ENCODE measurements at places on chromosomes 3 and 15.
A peak's percentile ranks its signal among the peaks of the same experiment; 100 is the strongest.

GRCh38 chr3:167078070-167078622, 302.0 kb downstream of the ZBBX start:
- DNase-seq: no peak

GRCh38 chr3:192812743-192813383, 85.5 kb upstream of the FGF12 start:
- DNase-seq: no peak

- no peak for DNase-seq
These were observed 27.6 kb downstream of the GNB5 start for GRCh38 chr15:52163321-52164190.

DNA sequence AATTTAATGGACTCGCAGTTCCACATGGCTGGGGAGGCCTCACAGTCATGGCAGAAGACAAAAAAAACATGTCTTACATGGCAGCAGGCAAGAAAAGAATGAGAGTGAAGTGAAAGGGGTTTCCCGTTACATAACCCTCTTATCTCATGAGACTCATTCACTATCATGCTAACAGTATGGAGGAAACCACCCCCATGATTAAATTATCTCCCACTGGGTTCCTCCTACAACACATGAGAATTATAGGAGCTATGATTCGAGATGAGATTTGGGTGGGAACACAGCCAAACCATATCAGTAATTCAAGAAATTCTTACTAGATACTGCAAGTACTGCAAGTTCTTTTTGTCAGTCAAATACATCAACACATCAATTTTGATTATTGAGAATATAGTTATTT, 311.4 kb upstream of the SLITRK3 start:
- DNase-seq: no peak

GRCh38 chr15:101120987-101121386, 130.9 kb downstream of the CHSY1 start:
- DNase-seq: no peak

DNA sequence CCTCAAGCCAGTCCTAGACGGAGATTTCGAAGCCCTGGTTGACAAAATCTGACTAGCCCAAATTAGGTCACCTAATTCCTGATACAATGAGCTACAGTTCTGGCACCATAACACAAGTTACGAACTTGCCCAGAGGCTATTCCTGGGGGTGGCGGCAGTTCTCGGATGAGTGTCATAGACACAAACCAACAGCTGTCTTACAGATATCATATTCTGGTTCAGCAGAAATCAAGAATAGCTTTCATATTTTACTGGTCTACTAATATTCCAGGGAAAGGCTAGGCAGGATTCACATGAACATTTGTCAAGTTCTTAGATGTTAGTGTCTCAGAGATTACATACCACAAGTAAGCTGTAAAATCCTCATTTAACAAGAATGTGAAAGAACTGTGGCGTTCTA, 8.8 kb downstream of the ANAPC13 start:
- no peak for DNase-seq

DNA sequence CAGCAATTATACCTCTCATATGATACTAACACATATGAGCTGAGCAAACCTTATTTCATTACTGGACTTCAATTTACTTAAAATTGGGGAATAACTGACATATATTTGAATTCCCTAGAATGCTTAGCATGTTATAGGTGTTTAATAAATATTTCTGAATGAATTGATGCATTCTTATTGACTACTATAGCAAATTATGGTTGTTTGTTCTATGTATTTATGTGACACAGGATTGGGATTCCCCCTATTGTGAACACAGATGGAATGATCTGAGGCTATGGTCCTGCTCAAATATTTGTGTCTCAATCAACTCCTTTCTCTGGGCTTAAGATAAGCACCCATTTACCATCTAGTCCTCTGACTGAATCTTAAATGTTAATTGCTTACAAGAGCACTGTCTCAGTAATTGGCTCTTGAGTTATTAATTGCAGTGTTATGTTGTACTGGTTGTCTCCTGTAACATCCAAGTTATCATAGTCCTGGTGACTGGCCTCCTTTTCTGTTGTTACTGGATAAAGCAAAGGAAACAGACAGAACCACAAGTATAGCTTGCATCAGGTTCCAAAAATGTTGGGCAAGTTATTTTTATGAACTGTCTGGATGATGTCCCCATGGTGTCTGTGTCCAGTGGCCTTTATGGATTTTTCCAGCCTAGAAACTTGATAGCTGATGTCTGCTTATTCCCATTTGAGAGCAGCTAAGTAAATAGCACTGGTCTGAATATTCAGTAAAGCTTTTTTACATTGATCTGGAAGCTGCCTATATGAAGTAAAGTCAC, 2.3 kb upstream of the UACA start:
- no peak for DNase-seq

GRCh38 chr3:152299249-152299976, 30.7 kb downstream of the MBNL1 start:
- DNase-seq: no peak

GRCh38 chr3:186719945-186720739, 3.0 kb downstream of the KNG1 start:
- DNase-seq: no peak

GRCh38 chr15:45110256-45110820, 3.6 kb downstream of the DUOX2 start:
- DNase-seq: no peak

DNA sequence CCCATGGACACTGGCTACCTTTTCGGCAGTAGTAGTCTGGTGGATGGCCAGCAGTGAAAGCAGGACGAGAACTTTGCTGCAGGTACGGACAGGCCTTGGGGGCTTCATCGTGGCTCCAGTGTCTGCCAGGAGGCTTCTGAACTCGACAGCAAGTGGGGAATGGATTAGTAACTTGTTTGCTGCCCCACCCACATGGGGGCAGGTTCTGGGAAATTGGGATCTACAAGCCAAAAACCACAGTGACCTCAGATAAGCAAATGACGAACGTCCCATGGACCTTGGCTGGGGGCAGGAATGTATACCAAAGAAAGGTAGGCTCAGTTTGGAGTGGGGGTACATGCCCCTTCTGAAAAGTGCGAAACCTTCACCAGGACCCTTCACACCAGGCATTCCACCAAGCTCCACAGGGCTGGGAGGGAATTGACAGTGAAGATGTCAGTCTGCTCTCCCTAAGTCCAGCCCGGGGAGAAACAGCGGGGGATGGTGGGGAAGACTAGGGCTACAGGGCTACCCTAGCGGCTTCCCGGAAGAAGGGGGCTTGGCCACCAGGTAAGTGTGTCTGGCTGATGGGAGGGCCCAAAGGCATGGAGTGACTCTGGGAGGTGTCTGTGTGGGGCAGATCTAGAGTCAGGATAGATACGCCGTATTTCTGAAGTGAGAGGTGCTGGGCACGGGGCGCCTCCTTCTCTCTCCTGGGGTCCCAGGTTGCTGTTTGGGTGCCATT, at the start of gene ITIH4:
Gene ITIH4 (minus strand): TSS at position 138 of the 724 bp plus-strand sequence. CDS start 30 bp downstream, at position 108.
- DNase-seq: no peak

GRCh38 chr3:115518100-115518852, 105.0 kb upstream of the GAP43 start:
- DNase-seq: no peak

DNA sequence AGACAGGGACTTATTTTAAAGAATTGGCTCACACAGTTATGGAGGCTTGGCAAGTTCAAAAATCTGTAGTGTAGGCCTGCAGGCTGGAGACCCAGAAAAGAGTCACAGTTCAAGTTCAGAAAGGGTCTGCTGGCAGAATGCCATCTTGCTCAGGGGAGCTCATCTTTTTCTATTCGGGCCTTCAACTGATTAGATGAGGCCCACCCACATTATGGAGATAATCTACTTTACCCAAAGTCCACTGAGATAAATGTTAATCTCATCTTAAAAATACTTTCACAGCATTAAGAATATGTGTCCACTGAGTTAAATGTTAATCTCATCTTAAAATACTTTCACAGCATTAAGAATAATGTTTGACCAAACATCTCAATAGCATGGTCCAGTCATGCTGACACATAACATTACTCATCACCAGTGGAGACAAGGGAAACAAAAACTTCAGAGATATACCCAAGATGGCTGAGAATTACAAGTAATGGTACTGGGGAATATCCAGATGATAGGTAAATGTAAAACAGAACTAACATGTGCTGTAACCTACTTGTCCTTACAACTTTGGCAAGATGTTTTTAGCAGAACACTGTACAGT, 74.3 kb upstream of the STAC start:
- DNase-seq: no peak

- DNase-seq: peak; percentile 7
These were observed 8.3 kb upstream of the CSPG4 start for GRCh38 chr15:75720787-75721479.

GRCh38 chr15:71094137-71094536, 21.1 kb upstream of the THSD4 start:
- no peak for DNase-seq

- no peak for DNase-seq
These were observed 93.4 kb downstream of the IL12A start for GRCh38 chr3:160081958-160082533.

DNA sequence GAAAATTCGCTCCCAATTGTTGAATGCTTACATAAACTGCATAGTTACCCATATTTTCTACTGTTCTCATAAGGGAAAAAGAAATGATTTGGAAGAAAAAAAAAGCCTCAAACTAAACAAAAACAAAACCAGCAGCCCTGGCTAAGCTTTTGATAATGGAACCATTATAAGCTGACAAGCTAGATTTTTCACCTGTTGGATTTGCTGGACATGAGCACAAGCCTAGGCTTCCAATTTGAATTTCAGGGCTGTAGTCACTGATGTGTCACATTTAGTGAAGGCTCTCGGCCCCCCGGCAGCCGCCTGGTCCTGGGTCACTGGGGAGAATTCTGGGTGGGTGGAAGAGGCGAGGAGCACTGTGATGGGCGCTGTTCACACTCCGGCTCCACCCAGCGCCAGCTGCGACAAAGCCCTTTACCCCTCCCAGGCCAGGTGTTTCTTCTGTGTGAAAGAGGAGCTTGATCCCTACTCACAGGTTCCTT, 4.6 kb downstream of the FBXL22 start:
- DNase-seq: no peak

GRCh38 chr3:64983583-64984359, 296.0 kb upstream of the ADAMTS9 start:
- no peak for DNase-seq

DNA sequence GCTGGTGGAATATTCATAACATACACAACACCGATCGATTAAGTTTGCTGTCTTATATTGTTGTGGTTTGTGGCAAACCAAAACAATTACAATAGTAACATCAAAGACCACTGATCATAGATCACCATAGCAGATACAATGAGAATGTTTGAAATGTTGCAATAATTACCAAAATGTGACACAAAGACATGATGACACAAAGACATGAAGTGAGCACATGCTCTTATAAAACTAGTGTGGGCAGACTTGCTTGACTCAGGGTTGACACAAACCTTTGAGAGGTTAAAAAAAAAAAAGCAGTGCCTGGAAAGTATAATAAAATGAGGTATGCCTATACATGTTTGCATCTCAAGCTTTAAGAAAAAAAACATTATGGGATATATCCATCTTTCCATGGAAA, 130.3 kb downstream of the NR1I2 start:
- DNase-seq: no peak

- no peak for DNase-seq
These were observed 1.0 kb upstream of the PCBP4 start for GRCh38 chr3:51968170-51968775.

Data from KG1 (cell line).